ENCODE measurements at places on chromosomes 7 and 10.

GRCh38 chr7:4115941-4116610, 566.0 kb upstream of the FOXK1 start:
- DNase-seq: no peak

DNA sequence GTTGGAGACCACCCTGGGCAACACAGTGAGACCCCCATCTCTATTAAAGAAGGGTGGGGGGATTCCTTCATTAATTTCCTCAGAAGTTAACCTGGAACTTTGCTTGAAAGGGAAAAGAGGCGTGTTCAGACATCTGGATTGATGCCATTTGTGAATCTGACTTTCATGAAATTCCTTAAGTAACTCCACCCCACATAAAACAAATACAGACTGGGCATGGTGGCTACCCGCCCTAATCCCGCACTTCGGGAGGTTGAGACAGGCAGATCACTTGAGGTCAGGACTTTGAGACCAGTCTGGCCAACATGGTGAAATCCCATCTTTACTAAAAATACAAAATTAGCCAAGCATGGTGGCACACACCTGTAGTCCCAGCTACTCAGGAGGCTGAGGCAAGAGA, 75.0 kb downstream of the EEPD1 start:
- no peak for DNase-seq

GRCh38 chr10:64444564-64444963, 923.4 kb downstream of the REEP3 start:
- no peak for DNase-seq

DNA sequence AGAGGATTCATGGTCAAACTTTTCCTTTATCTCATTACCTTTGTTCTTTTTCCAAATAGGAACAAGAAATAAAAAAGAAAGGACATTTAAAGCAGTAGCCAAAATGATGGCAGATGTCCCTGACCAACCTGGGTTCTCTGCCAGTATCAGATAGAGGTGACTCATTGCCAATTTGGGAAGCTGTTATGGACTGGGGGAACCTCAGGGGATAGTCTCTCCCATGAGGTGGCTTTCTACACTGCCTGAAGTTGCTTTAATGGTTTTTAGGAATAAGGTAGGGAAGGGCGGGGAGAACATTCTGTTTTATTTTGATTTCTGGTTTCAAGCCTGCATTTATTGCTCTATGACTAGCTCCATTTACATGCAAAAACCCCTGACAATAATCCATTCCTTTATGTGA, 457.9 kb upstream of the TPK1 start:
- no peak for DNase-seq

- DNase-seq: no peak
These were observed 158.5 kb downstream of the DKK1 start for GRCh38 chr10:52472406-52473146.
